ENCODE measurements at places on chromosomes 5 and 9.

GRCh38 chr9:32587901-32588300 lies 14.9 kb upstream of the NDUFB6 start:
- no peak for DNase-seq

DNA sequence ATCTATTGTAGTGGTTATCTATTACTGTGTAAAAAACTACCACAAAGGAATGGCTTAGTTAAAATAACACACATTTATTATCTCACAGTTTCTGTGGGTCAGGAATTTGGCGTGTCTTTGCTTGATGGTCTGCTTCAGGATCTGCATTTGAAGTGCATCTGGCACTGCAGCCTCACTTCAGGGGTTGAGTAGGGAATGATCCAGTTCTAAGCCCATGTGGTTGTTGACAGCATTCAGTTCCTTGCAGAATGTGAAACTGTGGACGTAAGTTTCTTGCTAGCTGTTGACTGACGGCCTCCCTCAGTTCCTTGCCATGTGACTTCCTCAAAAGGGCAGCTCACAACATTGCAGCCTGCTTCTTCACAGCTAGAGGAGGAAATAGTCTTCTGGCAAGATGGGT lies 2.1 kb upstream of the OGN start:
- DNase-seq: no peak

DNA sequence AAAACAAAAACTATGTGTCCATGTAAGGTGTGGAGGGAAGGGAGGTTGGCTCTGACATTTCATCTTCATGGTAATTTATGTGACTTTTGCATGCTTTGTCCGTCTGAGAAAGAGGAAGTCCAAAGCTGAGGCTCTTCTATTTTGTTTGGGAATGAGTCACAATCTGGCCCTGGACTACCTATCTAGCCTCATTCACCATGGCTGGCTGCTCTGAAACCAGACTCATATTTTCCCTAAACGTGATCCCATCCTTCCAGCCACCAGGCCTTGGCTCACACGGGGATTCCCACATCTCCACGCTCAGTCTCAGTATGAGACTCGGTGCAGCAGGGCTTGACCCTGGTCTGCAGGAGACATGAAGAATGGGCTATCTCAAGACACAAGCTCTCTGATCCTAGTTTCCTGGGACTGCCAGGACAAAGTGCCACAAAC lies 672.8 kb downstream of the ACTL7B start:
- no peak for DNase-seq

- no peak for DNase-seq
Observed at GRCh38 chr9:73684601-73685000, 532.9 kb downstream of the ANXA1 start.

GRCh38 chr9:89458768-89459496 lies 39.0 kb downstream of the SEMA4D start:
- no peak for DNase-seq

DNA sequence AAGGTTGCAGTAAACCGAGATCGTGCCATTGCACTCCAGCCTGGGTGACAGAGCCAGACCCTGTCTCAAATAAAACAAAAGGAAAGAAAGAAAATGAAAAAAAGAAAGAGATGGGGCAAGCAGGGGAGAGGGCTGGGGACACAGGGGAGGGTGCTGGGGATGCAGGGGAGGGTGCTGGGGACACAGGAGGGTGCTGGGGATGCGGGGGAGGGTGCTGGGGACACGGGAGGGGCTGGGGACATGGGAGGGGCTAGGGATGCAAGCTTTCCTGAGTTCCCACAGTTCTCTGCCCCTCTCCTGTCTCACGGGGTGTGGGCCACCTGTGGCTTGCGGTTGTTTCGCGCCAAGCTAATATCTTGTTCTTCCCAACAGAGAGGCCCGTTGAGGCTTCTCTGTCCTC lies 7.2 kb downstream of the PDCD6 start:
- DNase-seq: no peak

DNA sequence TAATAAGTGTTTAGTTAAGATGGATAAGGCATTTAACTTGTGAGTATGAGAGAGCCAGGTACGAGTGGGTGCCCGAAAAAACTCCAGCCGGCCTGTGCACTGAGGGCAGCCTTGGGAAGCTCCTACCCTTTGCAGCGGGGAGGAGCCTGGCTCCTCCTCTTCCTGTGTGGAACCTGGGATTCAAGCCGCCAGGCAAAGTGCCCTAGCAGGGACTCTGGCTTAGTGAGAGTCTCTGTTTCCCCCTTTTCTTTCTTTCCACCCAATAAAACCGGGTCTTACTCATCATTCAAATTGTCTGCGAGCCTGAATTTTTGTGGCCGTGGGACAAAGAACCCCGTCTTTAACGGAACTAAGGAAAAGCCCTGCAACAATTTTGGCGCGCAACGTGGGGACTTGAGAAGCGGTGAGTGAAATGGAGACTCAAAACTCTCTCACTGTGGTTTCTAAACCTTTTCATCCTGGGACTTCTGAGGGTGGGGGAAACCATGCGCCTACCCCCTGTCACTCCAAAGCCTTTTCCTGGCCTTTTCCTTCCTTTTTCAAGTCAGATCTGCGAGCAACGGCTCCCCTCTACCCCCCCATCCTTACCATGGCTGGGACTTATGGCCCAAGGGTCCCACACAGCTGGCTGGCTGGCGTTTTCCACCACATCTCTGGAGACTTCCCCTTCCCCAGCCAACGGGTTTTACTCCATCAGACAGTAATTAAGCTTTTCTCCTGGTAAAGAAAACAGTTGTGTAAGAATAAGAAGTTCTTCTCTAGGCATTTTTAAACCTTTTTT lies 535.7 kb upstream of the ACO1 start:
- no peak for DNase-seq

GRCh38 chr5:154962494-154962893 lies 21.6 kb downstream of the MRPL22 start:
- DNase-seq: no peak

DNA sequence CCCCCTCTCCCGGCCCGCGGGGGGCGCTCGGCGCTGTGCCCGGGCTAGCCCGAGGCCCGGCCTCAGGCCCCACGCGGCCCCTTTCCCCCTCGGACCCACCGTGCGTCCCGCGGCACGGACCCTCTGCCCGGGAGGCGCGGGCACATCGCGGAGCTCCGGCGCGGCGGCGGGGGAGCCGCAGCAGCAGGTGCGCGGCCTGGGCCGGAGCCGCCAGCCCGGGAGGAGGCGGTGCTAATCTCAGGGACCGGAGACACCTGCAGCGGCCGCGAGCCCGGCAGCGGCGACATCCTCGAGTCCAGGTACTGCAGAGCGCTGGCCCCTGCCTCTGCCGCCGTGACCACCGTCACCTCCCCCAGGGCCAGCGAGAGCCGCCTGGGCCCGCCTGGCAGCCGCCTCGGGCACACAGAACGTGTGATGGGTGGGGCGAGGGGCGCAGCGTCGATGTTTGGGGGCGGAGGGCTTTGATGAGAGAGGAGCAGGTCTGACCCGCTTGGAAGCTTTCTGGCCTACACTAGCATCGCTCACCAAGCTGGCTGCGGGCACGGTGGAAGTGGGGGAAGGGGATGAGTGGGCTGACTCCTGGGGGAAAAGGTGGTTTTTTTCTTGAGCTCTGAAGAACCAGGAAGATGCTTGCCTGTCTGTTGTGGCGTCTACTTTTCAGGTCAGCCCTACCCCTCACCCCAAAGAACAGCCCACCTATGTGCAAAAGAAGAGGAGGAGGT lies 524 bp downstream of the CYFIP2 start:
- DNase-seq: peak; percentile 14

DNA sequence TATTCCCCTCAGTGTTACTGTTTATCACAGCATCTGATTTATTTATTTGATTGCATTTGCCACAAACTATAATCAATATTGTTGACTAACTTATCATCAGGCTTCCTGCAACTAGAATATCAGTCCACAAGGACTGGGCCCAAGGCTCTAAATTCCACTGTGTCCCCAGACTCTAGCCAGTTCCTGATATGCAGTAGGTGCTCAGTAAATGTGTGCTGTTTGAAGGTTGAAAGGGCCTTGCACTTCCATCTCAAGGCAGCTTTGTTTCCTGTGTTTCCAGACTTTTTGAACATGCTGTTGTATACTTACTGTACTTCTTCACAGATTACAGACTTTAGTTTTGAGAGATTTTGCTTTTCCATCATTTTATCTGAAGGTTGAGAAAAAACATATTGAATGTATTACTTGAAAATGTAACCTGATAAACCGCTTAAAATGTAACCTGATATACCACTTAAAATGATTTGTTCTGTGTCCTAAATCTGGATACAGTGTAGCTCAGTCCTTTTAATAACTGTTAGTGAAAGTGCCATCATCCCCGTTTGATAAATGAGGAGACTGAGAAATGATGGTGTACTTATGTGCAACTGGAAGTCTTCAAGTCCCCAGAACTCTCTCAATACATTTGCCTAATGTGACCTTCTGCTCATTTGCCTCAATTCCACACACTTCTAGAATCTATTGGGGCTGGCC lies 18.7 kb downstream of the KIAA1191 start:
- no peak for DNase-seq

DNA sequence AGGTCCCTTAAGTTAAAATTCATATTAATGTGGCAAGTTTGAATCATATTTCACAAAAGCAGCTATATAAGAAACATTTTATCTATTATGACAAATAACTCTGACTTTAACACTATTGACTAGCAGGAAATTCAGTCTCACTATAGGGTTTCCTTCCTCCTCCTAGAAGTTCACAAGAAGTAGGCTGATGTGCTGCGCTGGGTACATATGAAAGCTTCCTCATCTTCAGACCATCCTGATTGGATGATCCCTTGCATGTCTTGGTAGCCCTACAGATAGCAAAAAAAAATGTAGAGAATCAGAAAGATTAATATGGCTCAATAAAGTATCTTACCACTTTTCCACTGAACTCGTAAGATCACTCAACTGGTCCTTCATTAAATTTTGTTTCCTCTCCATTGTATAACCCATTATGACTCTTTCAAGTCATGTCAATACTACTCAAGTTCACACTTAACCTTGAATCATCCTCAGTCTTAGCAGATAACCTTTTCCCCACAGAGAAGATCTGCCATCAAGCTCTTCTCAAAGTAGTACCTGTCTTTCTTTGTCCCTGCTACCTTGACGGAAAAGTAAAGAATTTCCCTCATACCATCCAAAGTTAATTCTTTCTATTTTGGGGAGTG lies 11.5 kb upstream of the PSIP1 start:
- DNase-seq: no peak

GRCh38 chr9:125126019-125126746 lies 17.1 kb downstream of the SCAI start:
- no peak for DNase-seq

- DNase-seq: no peak
Observed at GRCh38 chr5:1724822-1725602, 74.6 kb downstream of the MRPL36 start.

DNA sequence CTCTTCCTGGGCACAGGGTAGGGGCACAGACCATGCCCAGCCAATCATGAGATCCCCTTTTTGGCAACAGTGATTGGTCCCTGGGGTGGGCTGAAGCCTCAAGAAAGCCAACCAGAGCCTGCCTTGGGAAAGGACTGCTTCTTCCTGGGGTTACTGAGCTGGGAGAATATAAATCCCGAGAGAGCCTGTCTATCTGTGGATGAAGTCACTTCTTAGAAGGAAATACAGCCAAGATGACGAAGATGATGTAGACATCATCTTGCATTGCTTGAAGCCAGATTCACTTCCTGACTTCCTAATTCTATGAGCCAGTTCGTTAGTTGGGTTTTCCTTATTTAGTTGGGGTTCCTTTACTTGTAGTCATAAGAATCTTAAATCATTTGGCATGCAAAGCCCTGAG lies 50.1 kb upstream of the PWWP2A start:
- DNase-seq: no peak

DNA sequence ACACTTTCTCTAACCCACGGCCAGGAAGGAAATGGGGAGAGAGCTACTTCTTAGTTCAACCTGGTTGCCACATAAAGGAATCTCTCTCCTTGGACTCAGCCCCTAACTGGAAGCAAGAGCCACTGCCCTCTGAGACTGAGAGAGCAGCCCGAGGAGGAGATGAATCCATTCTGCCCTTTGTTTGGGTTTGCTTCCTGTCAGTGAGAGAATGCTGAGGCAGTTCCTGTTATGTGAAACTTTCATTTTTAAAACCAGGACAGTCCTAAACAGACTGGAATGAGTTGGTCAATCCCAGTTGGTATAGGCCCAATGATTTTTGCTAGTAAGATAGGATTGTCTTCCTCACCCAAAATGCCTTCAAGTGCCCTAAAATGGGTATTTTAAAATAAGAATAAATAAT lies 205.1 kb downstream of the NTRK2 start:
- no peak for DNase-seq

DNA sequence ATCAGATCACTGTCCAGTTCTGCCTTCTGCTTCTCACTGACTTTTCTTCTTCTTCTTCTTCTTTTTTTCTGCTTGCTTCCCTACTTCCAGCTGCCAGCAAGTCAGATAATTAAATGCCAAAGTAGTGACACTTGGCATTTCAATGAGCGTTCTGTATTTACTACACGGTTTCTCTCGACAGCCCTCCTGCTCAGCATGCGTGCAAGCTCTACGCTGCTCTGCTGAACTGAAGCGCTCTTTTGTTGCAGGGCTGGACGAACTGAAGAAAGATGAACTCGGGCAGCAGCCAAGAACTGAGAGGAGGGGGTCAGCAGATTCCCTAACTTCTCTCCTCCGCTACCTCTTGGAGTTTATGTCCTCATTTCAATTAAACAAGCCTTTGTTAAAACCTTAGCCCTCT lies 319.1 kb downstream of the GLIS3 start:
- DNase-seq: no peak

GRCh38 chr5:143316337-143316736 lies 87.1 kb downstream of the NR3C1 start:
- DNase-seq: no peak

DNA sequence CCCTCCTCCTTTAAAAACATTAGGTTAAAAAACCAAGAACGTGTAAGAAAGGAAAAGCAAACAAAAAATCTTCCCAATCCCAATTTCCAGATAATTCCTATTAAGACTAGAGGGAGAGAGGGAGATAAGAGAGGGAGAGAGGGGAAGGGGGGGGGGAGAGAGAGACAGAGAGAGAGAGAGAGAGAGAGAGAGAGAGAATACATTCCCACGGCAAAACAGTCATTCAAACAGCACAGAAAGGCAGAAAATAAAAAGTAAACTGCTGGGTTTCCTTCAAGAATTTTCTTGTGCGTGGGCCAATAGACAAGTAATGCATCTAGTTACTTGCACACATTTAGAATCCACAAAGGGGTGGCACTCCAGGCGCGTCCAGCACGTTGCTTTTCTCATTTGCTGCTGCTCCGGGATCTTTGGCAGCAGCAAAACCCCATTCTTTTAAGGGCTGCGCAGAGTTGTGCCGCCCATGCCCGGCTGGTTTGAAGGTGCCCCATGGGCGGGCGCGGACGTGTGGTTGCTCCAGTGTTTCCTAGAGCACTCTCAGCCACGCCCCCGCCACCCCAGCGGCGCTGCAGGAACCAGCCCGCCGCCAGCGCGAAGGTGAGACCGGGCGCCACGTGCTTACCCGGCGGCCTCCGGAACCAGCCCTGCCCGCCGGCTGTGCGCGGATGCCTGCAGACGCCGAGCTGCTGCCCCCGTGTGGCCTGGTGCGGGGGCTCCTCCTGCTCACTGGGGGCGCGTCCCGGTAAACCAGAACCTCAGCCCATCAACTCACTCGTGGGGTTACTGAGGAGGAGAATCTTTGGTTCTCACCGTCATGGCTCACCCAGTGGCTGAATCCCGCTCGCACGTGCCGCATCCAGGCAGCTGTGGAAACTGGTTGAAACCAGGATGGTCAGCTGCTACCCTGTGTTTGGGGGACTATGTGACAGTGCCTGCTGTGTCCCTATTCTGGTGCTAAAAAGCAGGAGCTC lies 44.6 kb downstream of the STC2 start:
- DNase-seq: peak; percentile 60

GRCh38 chr9:94869415-94869843 lies 142.9 kb downstream of the AOPEP start:
- DNase-seq: no peak

All from NCI-H748 treated with DMSO at 0.1 percent for 48 hours (cell line).